ENCODE measurements at places on chromosomes 1 and 21.

DNA sequence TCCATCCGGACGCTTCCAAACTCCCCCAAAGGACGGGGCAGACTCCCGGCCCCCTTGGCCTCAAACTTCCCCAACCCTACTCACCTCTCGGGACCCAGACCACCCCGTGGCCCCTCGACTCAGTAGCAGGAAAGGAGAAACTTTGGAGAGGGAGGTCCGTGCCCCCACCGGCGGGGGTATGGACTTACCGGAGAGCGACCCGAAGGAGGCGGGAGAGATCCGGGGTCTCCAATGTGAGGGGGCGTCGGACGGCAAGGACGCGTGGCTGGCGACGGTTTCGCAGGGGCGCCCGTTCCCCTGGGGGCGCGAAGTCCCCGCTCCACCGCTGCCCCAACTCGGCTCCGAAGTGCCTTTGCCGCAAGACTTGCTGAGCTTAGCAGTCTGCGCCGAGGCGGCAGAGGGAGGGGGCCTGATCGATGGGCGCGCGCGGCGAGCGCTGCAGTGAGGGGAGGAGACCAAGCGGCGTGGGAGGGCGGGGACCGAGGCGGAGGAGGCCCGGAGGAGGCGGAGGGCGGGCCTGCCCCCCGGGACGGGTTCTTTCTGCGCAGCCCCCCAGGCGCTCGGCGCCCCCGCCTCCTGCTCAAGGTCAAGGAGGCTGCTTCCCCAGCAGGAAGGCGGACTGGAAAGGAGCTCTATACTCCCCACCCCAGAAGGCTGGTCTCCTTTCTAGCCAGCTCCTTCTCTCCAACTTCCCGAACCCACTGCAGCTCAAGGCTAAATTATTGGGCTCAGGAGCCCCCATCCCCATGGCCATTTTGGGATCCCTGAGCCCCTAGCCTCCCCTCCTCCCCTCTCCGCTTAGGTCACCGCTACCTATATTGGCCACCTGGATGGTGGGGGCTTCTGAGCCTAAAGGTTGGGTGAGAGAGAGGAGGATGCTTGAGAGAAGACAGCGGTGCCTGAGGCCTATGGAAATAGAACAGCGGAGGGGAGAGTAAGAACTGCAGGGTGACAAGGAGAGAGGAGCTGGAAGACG is at the start of gene SYT2:
Gene SYT2 (minus strand): TSS at position 385 of the 976 bp plus-strand sequence. CDS start 104,682 bp downstream, outside the sequence.
- DNase-seq: no peak

GRCh38 chr1:996851-997712 is 2.8 kb downstream of the HES4 start:
- DNase-seq: no peak

GRCh38 chr1:169240449-169241232 is 127.0 kb downstream of the NME7 start:
- peak; percentile 48 for DNase-seq

GRCh38 chr1:224632921-224633321 is 16.8 kb downstream of the CNIH3 start:
- peak; percentile 49 for DNase-seq

GRCh38 chr21:46025113-46025770 is 43.7 kb downstream of the COL6A1 start:
- peak; percentile 61 for DNase-seq

DNA sequence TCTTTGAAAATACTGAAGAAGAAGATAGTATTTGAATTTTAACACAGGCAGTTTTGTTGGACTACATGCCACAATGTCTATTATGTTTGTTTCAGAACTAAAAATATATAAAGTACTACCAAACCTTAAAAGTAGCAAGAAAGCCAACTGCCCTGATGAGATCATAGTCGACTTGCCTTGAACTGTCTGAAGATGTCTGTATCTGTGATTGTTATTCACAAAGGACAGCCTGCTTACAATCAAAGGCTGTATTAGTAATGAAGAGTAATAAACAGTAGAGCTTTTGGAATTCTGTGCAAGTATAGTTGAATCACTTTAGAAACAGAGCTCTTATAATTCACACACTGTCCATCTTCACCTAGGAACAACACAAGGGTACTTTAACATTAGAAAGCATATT is 228.3 kb downstream of the NCAM2 start:
- DNase-seq: no peak

Data from HCEC 1CT (cell line).